ENCODE measurements at places on chromosomes 5 and 9.
A peak's percentile ranks its signal among the peaks of the same experiment; 100 is the strongest.

- DNase-seq = no peak
Observed at GRCh38 chr9:89309608-89310474, 1.2 kb upstream of the CKS2 start.

DNA sequence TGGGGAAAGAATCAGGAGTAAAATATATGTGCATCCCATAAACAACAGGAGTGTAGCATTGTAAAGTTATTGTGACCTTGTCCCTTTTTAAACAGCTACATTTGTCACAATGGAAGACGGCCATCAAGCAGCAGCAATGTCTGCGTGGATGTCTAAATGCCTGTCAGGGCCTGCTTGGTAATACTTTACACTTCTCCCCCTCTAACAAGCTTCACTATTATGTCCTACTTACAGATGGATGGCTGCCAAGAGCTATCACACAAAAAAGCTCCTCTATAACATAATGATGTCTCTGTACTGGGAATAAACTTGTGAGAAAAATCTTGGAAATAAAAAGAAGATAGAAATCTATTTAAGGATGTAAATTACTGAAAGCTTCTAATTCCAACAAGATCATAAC lies 213.0 kb downstream of the FBXL17 start:
- DNase-seq = no peak

DNA sequence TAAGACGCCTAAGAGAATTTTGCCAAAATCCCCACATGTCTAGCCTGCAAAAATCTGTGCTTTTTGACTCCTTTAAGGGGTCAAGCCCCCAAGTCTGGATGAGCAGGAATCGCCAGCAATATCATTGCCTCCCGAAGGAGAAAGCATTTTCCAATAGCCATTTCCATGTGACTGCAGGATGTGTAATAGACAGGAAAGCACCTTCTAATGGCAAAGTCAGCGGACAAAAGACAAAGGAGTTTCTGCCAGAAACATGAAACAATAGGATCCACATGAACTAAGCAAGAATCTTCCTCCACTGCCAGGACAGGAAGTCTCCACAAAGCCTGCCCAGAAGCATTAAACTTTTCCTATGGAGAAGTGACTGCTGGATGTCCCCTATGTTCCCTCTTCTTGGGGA lies 177.1 kb upstream of the PCSK5 start:
- DNase-seq = no peak

- DNase-seq = no peak
Observed at GRCh38 chr5:137600721-137601360, 101.7 kb upstream of the SPOCK1 start.

DNA sequence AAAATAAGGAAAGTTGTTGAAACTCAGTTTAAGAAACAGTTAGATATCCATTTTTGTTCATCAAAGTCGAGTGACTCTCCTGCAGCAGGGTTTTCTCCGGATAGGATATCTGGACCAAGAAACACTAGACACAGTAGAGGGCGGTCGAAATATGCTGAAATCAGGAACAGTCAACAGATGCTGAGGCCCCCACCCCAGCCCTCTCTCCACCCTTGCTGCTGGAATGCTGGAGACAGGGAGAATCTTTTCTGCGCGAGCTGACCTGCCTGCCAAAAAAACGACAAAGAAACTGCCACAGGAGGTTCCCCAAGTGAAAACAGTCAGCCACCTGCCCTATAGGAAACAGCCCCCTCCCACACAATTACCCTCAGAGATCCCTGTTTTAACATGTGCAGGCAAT lies 4.3 kb upstream of the IL13 start:
- no peak for DNase-seq

DNA sequence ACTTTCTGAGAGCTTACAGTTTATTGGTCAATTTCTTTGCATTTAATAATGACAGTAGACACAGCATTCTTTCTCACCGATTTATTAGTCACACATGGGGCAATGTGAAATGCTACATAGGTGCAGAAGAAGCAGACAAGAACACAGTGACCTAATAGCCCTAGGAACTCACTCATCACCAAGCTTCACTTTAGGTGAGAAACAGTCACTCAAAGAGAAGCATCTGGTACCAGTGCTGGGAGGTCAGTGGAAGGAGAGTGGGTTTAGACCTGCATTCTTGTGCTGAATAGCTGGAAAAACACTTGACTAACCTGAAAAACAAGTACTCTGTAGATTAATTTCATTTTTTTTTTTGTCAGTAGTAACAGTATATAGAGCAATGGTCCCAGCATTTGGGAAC lies 179.6 kb downstream of the GRIA1 start:
- no peak for DNase-seq

DNA sequence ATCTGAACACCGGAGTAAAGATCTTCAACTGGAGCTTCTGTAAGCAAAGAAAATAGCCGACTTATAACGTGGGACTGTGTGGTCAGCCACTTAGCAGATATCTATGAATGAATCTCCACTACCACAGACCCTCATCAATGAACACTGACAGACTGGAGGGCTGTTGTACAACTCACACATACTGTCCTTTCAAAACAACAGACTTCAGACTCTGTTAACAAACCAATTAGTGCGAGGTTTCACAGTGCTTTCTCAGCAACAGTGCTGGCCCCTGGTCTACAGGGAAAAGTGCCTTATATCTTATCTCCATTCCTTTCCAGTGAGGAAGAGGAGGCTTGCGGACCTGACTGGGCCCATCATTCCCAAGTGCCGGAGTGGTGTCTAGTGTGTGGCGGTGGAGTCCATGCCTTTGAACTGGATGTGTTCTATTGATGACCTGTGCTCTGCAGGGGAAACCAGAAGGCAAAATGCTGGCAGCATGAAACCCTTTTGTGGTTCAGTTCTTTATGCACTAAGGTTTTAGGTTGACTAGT lies 33.8 kb downstream of the TSTD2 start:
- no peak for DNase-seq

- DNase-seq = no peak
Observed at GRCh38 chr5:58887721-58888409, 305.0 kb downstream of the RAB3C start.

DNA sequence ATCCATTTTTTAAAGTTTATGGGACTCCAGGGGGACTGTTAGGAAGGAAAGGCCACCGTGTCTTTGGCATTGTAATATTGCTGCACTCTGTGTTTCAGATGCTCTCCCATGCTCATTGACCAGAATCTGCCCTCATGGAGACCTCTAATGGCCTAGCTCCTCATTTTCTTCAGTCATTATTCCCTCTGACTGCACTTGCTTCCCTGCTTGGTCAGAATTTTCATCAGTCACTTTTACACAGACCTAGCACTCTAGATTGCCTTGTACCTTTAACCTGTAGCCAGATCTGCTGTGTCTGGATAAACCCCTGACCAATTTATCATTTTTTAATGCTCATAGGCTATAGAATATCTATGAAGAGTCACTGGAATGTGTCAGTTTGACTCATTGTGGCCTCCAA lies 155.5 kb upstream of the NUDT12 start:
- no peak for DNase-seq

GRCh38 chr9:117992006-117992405 lies 287.8 kb downstream of the TLR4 start:
- no peak for DNase-seq

- DNase-seq = no peak
Observed at GRCh38 chr5:73825736-73826135, 199.7 kb downstream of the ARHGEF28 start.

DNA sequence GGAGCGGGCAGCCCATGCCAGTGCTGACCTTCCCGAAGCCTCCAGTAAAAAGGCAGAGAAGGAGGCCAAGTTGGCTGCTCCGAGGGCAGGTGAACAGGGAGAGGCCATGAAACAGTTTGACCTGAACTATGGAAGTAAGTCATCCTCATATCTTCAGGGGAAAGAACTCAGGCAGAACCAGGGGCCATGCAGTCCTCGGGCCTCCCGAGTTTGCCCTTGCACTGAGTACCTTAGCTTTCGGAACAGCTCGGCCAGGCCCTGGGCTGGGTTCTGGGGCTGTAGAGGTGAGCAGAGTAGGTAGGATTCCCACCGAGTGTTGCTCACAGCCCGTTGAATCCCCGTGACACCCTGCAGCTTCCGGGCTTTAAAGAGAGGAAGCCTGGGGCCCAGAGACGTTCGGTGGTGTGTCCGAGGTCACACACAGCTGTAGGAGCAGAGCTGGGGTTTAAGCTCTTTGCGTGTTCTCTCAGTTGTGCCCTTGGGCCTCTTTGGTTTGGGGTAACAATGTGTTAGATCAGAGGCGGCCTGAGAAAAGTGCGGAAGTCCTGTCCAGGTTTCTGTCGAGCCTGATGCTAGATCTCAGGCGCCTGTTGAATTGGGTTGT lies 24.8 kb upstream of the POMT1 start:
- no peak for DNase-seq

DNA sequence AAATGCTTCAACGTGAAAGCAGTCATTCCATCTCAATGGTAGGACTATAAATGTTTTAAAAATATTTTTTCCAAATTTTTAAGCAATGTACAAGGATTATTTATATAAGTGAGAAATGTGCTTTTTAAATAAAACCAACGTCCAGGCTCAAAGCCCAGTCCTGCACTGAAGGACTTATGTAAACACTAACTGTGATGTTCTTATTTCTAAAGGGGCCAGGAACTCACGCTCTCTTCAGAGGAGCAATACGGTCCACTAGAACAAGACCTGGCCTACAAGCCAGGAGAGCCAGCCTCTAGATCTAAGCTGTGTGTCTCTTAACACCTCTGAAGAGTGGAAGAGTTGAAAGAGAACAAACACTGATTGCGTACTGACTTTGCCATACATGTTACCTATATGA lies 12.1 kb downstream of the TTLL11 start:
- no peak for DNase-seq

GRCh38 chr9:96856363-96857286 lies 2.3 kb upstream of the ZNF782 start:
- peak; percentile 78 for DNase-seq
